Activated CD4-positive, alpha-beta T cell treated with anti-CD3 and anti-CD28 coated beads, Interleukin-2, amount 50 U/mL, for 24 hours (primary cell): ENCODE measurements at places on chromosomes 7 and 10.

DNA sequence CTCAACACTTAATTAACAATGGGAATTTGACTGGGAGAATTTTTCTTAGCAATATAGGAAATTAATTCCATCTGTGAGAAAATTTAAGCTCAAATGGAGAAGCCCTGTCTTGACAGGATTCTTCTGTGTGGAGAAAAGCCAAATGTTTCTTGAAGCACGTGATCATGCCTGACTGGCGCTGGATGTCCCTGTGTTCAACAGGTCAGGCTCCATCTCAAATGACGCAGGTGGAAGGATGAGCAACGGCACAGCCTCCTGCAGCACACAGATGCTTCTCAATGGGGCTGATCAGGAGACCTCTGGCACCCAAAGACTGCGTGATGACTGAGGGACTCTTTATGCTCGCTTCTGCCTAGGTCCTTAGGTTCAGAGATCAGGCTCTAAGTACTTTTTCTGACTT is 143.8 kb downstream of the RSU1 start:
- DNase-seq, result no peak

DNA sequence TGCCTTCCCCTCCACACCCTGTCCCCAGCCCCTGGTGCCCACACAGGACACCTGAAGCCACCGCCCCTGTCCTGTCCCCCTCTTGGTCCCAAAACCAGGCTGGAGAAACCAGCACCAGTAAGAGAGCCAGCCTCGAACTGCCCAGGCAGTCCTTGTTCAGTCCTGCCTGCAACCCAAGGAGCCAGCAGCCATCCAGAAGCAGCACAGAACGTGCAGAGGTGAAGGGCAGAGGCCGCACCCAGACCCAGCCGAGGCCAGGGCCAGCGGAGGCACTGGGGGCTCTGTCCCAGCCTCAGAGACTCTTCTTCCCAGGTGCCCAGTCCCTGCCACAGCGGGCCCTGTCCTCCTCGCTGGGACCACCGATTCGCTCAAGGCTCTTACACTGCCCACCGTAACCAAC is 23.3 kb upstream of the CNPY1 start:
- no peak for DNase-seq

- no peak for DNase-seq
Observed at GRCh38 chr10:100483876-100484666, 21.3 kb downstream of the WNT8B start.

GRCh38 chr7:44392618-44393010 is 67.2 kb upstream of the CAMK2B start:
- DNase-seq, result no peak

DNA sequence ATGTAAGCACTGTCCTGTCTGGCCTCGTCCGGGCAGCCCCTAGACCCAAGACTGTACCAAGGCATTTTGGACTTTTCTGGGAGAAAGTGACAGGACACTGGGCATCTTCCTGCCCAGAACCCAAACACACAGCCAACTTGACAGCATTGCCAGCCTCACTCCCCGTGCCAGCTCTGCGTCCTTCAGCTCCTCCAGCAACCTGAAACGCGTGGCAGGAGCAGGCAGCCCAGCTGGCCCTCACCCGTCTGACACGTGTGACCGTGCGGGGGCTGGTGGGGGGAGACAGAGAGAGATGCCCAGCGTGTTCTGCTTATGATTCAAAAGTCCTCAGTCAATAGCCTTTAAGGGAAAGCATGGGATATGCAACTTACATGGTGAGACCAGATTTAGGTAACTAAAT is 50.3 kb upstream of the SLC29A3 start:
- DNase-seq, result no peak

DNA sequence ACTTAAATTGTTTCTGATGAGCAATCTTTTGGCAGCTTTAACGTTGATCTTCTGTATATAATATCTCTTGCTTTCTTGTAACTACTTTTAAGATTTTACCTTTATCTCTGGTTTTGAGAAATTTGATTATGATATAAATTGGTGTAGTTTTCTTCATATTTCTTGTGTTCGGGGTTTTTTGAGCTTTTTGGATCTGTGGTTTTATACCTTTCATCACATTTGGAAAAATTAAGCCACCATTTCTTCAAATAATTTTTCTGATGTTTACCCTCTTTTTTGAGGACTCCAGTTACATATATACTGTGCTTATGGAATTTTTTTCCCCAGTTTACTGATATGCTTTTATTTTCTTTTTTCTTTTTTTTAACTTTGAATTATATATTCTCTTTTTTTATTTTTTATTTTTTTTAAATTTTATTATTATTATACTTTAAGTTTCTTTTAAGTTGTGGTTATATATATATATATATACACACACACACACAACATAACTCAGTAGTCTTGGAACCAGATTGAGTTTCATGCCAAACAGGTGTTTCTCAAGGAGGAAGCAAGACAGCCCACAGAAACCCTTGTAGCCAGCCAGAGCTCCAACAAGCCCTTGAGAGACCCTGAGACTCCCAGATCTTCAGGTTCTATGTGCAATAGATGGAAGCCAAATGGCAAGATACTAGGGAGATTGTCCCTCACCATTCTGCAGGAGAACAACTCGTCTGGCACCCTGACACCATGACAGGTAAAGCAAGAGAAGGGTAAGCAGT is 27.5 kb upstream of the NME8 start:
- DNase-seq, result no peak

DNA sequence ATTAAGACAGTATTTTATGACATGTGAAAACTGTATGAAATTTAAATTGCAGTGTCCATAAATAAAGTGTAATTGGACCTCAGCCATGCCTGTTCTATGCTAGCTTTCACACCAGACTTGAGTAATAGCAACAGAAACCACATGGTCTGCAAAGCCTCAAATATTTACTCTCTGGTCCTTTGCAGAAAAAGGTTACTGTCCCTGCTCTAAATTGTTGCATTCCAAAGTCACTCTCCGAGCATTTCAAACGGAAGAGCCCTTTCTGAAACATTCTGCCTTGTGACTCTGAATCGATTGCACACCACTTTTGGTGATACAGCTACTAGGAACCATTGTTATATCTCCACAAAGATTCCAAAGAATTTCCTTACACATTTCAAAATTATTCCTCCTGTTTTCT is 81.0 kb upstream of the STK17A start:
- DNase-seq, result no peak
